ENCODE measurements at places on chromosomes 12 and 14.

DNA sequence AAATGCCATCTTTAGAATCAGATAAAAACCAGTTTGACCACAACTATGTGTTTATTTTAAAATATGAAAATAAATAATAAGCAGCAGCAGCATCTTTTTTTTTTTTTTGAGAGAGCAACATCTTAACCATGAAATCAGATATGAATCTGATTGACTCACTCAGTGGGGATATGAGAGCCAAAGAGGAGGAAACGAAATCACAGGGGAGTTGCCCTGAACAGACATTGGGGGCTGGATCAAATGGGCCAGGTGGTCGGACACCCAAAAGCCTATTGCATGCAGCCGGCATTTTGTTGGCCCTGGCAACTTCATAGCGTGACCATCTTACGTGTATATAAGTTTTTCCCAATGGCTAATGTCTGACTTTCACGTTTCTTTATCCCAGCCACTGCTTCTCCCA is 321.1 kb downstream of the NPAS3 start:
- DNase-seq: no peak

DNA sequence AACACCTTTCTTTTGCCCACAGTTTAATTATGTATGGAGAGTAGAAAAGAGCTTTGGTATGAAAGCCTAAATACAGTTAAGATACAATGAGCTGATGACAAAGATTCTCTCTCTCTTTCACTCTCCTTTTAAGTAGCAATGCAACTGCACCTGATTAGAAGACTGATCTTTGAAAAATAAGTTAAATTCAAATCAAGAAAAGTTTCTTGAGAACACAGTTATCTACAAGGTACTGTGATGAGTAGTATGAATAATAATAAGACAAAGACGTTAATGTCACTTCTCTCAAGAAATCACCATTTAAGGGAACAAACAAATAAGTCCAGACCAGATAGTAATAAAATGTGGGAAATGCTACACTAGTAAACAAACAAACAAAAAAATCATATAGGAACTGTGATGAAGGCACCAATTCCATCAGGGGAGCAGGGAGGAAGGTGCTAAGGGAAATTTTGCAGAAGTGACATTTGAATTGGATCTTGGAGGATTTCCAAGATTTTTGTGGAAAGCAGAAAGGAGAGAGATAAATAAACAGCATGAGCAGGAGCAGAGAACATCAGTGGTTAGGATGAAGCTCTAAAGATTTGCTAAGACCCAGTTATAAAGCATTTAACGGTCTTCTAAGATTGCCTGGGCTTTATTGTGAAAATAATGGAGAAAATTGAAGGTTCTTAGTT is 65.2 kb upstream of the STK38L start:
- no peak for DNase-seq

GRCh38 chr12:124433147-124433874 is 134.1 kb downstream of the NCOR2 start:
- no peak for DNase-seq

DNA sequence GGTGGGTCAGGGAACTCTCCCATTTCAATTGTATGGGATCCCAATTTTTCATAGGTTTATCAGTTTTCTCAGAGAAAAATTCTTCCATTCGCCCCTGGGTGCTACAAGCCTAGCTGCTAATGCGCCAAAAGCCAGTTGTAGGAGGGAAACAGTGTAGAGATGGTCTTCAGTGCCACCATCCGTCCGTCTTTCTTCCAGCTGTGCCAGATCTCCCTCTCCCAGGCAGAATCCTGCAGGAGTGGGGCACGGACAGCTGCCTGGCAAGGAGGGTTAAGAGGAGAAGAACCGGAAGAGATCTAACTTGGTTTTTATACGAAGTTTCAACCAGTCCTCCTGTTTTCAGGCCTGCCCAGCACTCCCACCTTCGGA is 38.9 kb upstream of the FUT8 start:
- no peak for DNase-seq

GRCh38 chr12:45732250-45732649 is 2.7 kb downstream of the ARID2 start:
- DNase-seq: no peak

- DNase-seq: no peak
Measured at GRCh38 chr14:71783088-71783487, 149.1 kb upstream of the RGS6 start.

DNA sequence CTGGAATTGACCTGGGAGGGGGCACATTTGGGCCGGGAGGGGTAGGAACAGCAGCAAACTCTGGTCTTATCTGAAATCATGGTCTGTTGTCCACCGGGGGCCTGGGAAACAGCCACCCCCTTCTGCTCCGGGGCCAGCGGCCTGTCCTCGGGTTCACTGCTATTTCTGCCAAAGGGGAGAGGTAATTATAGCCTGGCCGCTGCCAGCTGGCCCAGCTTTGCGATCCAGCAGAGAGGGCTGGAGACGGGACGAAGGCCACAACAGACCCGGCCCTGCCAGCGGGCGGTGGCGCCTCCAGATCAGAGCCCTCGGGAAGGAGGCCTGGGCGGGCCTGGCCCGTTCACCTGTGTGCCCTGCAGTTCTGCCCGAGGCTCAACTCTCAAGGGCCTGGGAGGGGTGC is at the start of gene C14orf180:
Gene C14orf180, plus strand, starts transcription at position 258 of the 400 bp plus-strand sequence. CDS start 6,667 bp downstream, outside the sequence.
- DNase-seq: no peak

- DNase-seq: no peak
Measured at GRCh38 chr12:57222286-57223190, 5.9 kb downstream of the NXPH4 start.

GRCh38 chr14:60197629-60198303 is 32.6 kb upstream of the DHRS7 start:
- DNase-seq: no peak

DNA sequence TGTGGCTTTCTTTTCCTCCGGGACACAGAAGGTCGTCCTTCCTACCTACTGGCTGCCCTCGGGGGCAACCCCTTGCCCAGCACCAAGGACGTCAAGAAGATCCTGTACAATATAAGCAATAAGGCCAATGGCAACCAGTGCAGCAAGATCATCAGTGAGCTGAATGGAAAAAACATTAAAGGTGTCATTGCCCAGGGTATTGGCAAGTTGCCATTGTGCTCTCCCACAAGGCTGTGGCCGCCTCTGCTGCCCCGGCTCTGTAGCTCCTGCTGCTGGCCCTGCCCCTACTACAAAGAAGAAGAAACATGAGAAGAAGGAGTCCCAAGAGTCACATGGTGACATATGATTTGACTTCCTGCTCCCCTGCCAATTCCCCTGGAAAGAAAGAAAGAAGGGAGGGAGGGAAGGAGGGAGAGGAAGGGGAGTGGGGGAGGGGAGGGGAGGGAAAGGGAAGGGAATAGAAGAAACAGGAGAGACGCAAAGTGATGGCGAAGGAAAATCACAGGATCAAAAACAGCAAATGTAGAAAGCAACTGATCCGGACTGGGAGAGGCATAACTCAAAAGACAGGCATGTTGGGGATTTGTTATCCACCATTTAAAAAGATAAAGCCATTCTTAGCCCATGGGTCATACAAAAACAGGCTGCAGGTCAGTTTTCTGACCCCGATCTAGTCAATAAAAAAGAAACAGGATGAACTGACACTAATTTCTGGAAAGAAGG is 61.3 kb upstream of the RESF1 start:
- DNase-seq: peak; percentile 26

- DNase-seq: no peak
Measured at GRCh38 chr14:64945431-64946178, 3.1 kb upstream of the GPX2 start.

- DNase-seq: no peak
Measured at GRCh38 chr14:65330416-65330815, 82.1 kb upstream of the FUT8 start.

- no peak for DNase-seq
Measured at GRCh38 chr12:8785499-8785898, 36.9 kb upstream of the A2ML1 start.

DNA sequence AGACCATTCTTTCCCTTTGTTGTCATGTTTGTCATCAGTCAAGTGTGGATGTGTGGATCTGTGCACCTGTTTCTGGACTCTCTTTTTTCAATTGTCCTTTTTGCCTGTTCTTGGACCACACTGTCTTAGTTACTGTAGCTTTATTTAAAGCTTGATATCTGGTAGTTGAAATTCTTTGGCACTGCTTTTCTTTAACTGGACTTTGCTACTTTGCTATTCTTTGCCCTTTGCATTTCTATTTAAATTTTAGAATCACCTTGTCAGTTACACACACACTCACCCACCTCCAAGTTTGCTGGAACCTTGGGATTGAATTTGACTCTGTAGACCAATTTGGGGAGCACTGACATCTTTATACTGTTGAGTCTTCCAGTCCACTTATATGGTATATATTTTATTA is 61.5 kb downstream of the VRK1 start:
- DNase-seq: no peak

GRCh38 chr14:77009014-77009413 is 19.5 kb downstream of the IRF2BPL start:
- DNase-seq: no peak

- DNase-seq: no peak
Measured at GRCh38 chr14:97719931-97720330, 922.7 kb downstream of the VRK1 start.

- DNase-seq: no peak
Measured at GRCh38 chr14:104937161-104937560, 12.5 kb downstream of the PLD4 start.

GRCh38 chr14:56088941-56089340 is 29.3 kb upstream of the PELI2 start:
- DNase-seq: no peak

GRCh38 chr14:50839691-50840090 is 8.7 kb upstream of the NIN start:
- no peak for DNase-seq

DNA sequence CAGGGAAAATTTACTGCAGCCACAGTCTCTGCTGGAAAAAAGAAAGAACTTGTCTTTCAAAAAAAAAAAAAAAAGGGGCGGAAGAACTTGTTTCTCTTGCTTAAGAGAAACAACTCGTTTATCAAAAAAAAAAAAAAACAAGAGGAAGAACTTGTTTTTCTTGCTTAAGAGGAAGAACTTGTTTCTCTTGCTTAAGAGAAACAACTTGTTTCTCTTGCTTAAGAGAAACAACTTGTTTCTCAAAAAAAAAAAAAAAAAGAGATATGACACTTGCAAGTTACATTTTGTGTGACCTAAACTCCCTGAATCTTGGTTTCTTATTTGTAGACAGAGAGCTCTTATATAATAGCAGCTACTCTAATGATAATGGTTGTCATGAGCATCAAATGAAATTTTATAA is 44.7 kb upstream of the USP15 start:
- DNase-seq: no peak

DNA sequence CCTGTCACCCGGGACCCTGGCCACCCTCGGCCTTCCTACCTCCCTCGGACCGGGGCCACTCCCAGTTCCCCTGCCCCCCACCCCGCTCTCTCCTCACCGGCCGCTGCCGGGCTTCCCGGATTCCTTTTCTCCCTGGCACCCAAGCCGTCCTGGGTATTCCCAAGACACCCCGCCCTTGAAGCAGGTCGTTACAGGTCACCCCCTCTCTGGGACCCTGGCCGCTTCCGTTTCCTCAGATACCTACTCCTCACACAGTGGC is 493 bp downstream of the NUMB start:
- DNase-seq: no peak

DNA sequence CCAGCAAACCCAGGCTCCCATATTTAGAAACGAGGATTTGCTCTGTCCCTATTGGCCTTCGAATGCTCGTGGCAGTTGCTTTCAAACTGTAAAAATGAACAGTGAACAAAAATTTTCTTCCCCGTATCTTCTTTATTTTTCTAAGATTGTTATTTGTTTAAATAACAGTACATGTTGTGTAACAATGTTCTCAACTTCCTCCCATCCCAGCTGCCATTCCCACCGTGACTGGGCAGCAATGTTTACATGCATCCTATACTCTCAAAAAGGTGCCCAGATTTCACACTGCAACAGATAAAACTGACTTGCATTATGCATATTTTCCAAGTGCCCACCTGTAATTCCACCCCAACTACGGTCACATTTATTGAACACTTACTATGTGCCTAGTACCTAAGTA is 12.8 kb downstream of the VCPKMT start:
- no peak for DNase-seq

DNA sequence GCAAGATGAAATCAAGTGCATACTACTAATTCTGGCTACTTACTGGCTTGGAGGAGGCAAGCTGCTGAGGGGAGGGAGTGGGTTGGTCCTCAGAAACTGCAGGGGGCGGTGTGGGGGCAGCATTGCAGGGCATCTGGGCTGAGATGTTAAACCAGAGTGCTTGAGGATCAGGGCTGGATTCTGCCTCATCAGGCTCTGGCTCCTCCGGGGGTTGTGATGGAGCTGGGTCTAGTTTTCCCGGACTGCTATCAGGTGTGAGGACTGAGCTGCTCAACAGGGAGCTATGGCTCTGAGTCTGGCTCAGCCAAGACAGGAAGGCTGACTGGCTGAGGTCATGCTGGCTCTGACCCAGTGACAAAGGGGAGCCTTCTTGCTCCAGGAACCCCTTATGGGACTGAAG is 28.6 kb downstream of the BAZ2A start:
- DNase-seq: no peak

DNA sequence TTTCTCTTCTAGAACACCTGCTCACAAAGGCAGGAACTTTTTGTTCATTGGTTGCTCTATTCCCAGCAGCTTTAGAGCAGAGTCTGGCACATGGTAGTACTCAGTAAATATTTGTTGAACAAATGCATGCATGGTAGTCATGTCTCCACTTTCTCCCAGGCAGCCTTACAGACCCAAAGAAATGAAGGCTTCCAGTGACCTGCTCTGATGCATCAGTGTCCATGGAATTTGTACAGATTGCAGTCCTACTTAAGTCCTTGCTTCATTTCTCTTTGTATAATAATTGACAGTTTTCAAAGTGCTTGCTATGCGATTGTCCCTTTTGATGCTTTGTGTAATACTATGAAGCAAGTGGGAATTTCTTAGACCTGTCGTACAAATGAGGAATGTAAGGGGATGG is 119.6 kb downstream of the DERA start:
- DNase-seq: no peak

- DNase-seq: no peak
Measured at GRCh38 chr12:31732926-31733548, 4.2 kb upstream of the AMN1 start.

DNA sequence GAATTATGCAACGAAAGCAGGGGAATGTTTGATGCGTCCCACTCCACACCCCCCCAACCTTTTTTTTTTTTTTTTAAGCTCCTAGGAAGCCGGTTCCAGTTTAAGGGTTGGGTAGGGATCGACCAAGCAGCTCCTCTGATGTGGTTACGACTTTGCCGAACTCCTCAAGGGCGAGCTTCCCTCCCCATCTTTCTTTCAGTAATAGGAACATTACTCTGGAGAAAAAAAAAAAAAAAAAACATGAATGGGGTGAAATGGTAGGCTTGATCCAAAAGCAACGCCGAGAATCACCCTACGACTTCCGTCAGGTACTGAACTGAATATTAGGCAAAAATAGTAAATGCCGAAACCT is 9.6 kb downstream of the BMP4 start:
- no peak for DNase-seq

GRCh38 chr14:85619851-85620250 is 89.9 kb downstream of the FLRT2 start:
- DNase-seq: no peak

GRCh38 chr12:53603196-53603595 is 23.0 kb downstream of the ATF7 start:
- DNase-seq: no peak

DNA sequence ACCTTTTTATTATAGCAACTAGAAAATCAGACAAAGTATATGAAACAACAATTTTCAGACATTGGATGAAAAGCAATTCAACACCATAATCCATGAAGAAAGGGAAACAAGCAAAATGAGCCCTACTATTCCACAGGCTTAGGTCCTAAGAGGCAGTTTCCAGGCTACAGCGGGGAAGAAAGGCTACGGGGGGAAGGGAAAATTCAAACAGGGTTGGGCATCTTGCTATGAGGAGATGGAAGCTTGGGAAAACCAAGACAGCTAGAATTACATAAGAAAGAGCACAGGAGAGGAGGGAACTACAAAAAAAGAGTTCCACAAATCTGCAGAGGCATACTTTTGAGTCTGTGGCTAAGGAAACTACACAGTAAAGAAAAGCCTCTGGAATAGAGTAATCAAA is 356.0 kb upstream of the CLEC14A start:
- DNase-seq: no peak

Measured in stimulated activated CD8-positive, alpha-beta memory T cell treated with anti-CD3 and anti-CD28 coated beads, Interleukin-12 subunit alpha, Interleukin-12 subunit beta, amount 100 ng/mL, for 4 hours (primary cell).